Activated CD4-positive, alpha-beta memory T cell treated with anti-CD3 and anti-CD28 coated beads, Interleukin-2, amount 10 ng/mL, durations not matched to agents 7 days and 5 days (primary cell): ENCODE measurements at places on chromosomes 4 and X. TPM values are rescaled to one million over a fixed set of nuclear protein-coding genes. Genes with fewer than 3 reads are reported as not detected.

- no peak for DNase-seq
These were observed 51.1 kb downstream of the SPANXN3 start for GRCh38 chrX:143466130-143466529.

- DNase-seq: no peak
These were observed 10.9 kb upstream of the HTRA3 start for GRCh38 chr4:8258552-8259212.

DNA sequence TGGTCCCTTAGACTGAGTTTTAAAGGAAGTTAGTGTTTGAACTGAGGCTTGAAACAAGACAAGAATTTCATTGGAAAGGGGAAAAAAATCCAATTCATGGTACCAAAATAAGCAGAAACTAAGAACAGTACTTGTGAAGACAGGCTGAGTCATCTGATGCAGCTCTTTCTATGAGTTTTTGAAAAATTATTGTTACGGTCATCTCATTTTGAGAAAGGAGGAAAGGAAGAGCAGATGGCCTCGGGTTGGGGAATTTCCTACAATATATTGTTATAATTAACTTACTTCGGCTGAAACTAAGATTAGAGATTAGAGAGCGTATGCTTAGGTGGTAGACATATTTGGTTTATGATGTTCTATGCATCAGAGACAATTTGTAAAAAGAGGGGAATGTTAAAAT lies 2164.8 kb upstream of the AGA start:
- DNase-seq: no peak

DNA sequence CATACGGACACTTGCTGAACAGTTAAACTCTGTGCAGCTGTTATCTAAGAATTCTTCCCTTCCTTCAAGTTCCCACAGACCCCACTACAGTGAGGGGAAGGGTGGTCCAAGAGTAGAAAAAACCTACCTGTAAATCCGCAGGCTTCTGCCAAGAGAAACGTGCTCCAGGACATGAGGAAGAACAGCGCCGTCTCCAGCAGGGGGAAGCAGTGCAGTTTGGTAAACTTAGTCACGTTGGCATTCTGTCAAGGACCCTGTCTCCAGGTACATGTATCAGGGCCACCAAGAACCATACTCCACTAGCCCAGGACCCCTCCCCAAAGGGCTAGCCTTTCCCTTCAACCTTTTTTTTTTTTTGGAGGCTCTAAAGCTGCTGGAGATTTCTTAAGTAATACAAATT lies 79.9 kb downstream of the CHST7 start:
- no peak for DNase-seq

- no peak for DNase-seq
These were observed 451.5 kb downstream of the UBE2NL start for GRCh38 chrX:144335402-144335801.

DNA sequence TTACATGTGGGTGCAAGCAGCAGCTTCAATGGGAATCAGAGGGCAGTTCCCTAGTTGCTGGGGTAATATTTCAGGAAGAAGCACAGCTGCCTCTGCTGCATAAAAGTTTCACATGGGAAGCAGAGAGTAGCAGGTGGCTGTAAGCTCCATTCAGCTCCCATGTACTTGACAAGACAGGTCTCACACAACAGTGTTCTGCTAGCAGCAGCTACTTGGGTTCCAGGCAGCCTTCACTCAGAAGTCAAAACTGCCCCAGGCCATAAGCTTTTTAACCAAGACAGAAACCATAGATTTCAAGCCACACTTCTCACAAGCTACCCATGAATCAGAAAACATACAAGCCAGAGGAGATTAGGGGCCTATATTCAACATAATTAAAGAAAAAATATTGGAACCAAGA lies 41.4 kb upstream of the SPIN2A start:
- no peak for DNase-seq

DNA sequence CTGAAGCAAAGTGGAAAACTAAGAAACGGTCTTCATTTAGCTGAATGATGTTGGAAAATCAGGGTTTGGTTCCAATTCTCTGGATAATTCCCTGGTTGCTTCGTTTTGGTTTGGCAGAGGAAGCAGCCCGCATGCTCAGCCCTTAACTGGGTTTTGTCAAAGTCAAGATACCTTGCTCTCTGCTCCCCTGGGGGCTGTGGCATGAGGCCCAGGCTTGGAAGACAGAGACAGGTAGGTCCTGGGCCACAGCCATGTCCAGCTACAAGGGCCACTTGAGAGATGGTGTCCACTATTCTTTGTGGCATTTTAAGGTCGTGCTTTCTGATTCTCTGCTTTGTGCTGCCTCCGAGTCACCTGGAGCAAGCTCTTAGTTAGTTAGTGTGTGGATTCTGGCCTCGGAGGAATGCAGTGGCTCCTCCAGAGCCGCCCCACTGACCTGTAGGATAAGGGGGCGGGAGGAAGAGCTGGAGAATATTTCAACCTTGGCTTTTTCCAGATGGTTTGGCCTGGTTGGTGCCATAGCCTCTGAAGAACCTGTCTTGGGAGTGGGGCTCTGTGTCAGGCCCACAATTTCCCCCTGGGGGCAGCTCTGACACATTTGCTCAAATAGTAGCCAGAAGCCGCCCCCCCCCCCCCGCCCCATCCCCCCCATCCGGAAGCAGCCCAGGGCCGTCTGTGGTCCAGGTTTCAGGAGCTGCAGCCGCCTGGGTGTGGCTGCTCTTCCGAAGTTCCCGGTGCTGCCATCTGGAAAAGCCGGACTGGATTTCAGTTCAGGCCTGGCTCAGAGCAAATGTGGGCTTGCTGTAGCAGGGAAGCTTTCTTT lies 147.1 kb downstream of the NHS start:
- DNase-seq: no peak

- no peak for DNase-seq
These were observed 45.4 kb upstream of the PAQR3 start for GRCh38 chr4:78984593-78984992.

GRCh38 chrX:18548996-18549395 lies 122.9 kb downstream of the RS1 start:
- DNase-seq: no peak

DNA sequence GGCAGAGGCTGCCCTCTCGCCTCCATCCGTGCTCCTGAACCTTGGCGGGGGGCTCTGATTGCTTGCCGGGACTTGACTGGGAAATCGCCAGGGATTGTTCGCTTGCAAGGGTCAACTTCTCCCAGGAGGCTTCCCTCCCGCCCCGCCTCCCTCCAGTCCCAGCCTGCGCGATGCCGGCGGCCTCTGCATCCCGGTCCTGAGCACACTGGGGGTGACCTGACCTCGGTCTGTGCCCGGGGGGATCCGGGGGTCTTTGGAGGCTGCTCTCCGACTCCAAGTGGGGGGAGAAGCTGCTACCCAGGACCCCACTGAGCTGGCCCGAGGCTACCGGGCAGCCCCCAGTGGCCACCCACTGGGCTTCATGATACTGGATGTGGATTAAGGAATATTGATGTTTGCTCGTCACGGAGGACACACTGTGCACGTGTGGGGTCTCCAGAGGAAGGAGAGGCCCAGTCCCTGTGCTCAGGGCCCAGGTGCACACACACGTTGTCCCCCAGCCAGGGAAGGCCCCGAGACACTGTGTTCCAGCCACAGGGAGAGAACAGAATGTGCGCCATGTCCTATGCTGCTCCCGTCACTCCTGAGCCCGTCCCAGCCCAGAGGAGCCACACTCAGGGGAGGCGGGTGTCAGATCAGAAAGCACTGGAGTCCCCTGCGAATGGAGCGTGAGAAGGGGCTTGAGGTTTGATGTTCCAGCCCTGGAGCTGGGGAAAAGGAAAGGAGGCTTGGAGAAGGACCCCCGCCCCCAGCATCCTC lies 55.9 kb upstream of the NKX1-1 start:
- DNase-seq: no peak

GRCh38 chrX:134669378-134670098 lies 11.3 kb upstream of the PLAC1 start:
- no peak for DNase-seq

- DNase-seq: no peak
These were observed 59.2 kb upstream of the ZC4H2 start for GRCh38 chrX:65035446-65035770.

TRPC5OS gene
- total RNA-seq: not detected

DGAT2L6 gene
- not detected for total RNA-seq

SPANXB1 gene
- total RNA-seq: not detected

SLITRK4 gene
- total RNA-seq: not detected
